ENCODE measurements at places on chromosomes 11 and 22.

GRCh38 chr22:33687464-33687863 is 232.8 kb downstream of the LARGE1 start:
- DNase-seq, result no peak

- DNase-seq, result no peak
Measured at GRCh38 chr11:95398437-95399112, 167.6 kb upstream of the SESN3 start.

GRCh38 chr11:94142308-94143281 is 14.0 kb downstream of the PANX1 start:
- DNase-seq, result no peak

DNA sequence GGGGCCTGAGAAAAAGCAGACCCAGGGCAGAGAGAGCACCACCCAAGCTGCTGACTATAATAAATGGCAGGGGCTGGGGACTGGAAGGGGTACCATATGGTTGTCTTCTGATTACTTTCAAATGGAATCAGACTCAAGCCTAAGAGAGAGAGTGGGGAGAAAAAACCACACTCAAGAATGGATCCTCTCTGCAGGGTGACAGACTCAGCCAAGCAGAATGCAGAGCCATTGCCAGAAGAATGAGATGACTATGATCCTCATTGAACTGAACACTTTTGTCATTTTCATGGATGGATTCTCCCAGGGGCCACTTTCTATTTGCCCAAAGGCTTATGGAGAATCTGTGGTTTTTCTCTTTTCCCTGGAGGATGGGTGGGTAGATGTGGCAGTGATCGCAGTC is 8.7 kb downstream of the UBASH3B start:
- DNase-seq, result no peak

- no peak for DNase-seq
Measured at GRCh38 chr11:124222407-124222806, 18.5 kb upstream of the OR8G1 start.

- no peak for DNase-seq
Measured at GRCh38 chr11:121460941-121461514, 8.3 kb upstream of the SORL1-AS1 start.

- DNase-seq, result no peak
Measured at GRCh38 chr11:8531312-8531711, 62.7 kb downstream of the STK33 start.

DNA sequence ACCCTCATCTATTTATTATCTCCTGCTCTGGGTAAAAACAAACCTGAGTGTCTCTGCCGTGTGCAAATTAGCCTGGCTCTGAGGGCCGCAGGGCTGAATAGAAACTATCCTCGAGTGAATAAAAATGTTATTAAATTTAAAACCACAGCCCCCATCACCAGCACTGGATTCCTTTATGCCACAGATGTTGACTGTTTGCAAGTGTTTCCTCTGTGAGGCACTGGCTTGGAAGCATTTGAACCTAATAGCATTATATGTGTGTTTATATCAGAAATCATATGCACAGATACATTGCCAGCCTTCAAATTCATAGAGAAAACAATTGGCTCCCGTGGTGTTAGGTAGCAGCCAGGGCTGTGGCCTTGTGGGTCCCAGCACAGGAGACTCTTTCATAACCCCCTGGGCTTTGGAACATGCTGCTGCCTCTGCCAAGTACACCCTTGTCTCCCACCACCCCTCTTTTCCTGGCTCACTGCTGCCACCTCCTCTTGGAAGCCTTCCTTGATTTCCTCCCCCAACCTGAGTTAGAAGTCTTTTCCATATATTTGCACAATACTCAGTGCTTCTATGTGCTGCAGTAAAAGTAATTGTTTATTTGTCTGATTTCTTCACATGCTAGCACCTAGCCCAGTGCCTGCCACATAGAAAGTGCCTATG is 294.4 kb downstream of the DDX10 start:
- DNase-seq, result no peak

- DNase-seq, result no peak
Measured at GRCh38 chr22:17303441-17303839, 65.8 kb upstream of the CECR2 start.

DNA sequence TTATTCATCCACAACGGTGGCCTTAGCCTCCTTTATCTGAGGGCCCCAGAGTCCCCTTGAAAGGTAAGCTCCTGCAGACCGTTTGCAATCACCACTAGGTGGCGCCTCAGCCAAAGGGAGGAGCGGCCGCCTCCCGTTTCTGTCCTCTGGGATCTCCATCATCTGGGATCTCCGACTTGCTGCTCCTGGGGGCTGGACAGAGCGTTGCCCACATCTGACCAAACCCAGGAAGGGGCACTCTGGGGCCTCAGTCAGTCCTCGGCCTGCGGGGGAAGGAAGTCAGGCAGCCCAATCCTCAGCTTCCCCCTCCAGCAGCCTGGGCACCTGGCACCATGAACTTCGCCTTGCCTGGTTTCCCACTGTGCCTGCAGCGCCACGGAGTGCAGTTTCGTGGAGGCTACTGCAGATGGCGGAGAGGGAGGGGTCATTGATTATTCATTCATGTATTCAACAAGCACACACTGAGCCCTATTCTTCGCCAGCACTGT is 23.5 kb downstream of the TP53I11 start:
- DNase-seq, result peak; percentile 23

DNA sequence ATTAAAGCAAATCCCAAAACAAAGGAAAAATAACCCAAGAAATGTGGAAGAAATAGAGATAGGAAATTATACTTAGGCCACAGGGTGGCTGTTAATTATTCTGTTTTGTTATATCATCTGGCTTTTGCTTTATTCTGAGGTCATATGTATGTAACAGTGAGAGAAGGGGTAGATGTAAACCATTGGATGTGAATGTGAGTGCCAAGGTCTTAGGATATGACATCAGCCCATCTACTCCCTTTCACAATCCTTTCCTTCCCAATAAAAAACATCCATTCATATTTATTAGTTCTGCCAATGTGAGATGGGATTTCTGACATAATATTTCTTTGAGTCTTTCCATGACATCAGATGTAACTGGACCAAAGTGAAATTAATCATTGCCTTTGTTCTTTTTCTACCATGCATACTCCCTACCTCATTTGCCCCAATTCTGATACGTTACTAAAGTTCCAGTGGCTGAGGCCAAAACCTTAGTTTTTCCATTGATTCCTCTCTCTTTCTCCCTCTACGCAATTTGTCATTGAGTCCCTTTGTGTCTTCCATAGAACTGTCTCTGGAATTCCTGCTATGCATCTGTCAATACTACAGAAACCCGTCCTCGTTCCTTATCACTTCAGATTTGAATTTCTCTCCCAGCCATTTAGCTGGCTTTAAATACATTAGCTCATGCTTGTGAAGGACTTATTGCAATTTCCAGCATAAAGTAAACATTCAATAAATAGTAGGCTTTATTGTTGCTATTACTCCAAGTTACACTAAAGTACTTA is 170.3 kb downstream of the ARHGAP42 start:
- DNase-seq, result no peak

GRCh38 chr11:21385669-21386440 is 716.5 kb downstream of the NELL1 start:
- no peak for DNase-seq

GRCh38 chr11:126766440-126766839 is 234.1 kb downstream of the KIRREL3 start:
- no peak for DNase-seq

GRCh38 chr11:127939000-127939399 is 648.4 kb downstream of the ETS1 start:
- no peak for DNase-seq

- DNase-seq, result no peak
Measured at GRCh38 chr11:99098751-99099150, 78.0 kb downstream of the CNTN5 start.

DNA sequence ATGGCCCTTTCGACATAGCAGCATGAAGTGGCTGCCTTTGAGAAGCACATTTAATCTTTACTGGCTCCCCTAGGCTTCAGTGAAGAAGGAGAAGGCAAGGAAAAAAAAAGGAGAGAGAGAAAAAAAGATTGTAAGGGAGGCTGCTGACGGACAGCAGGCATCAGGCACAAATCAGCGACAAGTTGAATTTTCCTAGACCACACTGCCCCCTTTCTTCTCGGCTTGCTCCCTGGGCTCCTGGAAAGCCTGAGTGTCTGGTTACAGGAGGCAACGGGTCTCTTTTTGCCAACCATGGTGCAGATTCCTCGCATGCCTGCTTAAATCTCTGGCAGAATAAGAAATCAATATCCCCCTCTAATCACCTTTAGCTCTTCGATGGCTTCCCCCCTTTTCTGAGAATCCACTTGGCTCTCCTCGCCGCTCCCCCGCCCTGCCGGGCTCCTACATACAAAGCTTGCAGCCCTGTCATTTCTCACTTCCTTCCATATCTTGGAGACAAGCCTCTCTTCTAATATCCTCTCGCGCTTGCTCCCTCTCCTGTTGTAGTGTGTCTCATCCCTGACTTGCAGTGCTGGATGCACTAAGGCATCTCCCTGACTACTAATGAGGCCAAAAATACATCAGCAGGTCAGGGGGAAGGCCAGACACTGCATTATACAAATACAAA is 14.3 kb downstream of the BLID start:
- no peak for DNase-seq

GRCh38 chr11:108592591-108593213 is 866 bp downstream of the EXPH5 start:
- DNase-seq, result peak; percentile 11

DNA sequence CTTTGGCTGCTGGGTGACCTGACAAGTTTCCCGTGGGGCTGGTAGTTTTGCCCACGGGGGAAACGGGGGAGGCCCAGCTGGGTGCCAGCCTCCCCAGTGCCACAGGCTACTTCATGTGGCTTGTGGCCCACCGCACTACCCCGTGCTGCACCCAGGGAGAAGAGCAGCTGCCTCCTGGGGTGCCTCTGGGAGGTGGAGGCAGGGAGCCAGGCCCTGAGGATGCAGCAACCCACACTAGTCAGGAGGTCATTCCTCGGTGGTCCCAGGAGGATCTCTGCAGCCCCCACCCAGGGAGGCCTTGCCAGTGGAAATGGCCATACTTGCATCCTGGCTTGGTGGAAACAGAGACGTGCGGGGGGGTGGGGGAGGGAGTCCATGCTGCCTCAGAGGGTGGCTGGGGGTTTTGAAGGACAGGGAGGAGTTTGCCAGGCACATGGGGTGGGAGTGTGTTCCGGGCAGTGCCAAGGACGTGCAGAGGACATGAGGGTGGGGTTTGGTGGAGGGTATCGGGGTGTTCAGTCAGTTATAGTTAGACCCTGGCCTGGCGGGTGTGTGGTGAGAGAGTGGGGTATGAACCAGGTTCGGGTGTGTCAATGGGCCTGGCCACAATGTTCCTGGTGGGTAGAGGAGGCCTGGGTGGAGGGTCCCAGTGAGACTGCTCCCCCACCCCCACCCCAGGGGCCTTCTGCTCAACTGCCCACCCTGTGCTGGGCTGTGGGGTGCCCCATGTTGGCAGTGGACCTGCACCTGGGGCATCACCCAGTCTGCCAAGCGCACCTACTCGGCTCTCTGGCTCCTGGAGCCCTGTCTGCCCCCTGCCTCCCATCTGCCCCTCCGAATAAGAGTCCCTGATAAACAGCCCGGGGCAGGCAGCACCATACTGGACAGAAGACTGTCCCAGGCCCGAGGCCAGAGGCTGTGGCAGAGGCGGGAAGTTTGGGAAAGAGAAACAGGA is 3.8 kb downstream of the PIM3 start:
- DNase-seq, result no peak

- DNase-seq, result no peak
Measured at GRCh38 chr11:3226846-3227567, 5.2 kb downstream of the MRGPRE start.

DNA sequence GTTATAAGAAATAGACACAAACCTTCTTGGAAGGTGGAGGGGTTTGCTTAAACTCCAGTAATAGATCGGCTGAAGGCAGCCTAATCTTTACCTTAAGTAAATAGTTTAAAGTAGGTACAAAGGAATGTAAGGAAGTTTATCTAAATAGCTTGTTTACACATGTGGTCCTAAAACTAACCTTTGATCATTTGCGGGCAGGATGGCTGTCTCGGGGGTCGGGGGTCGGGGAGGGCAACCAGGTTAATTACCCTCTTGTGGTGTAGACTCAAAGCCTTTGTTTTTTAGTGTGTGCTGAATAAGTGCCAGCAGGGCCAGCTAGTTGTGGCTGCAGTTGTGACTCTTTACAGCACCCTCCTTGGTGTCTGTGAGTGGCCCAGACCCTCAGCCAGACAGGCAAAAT is 256.9 kb upstream of the SESN3 start:
- DNase-seq, result no peak

All from activated T-helper 2 cell treated with anti-CD3 and anti-CD28 coated beads, Interferon-gamma antibody, Interleukin-2, Interleukin-4, amounts not matched to agents 10 μg/mL and 5 μg/mL and 100 μg/mL, durations not matched to agents 14 hours and 24 hours and 36 hours (primary cell).